ENCODE measurements at places on chromosomes 13 and 19.

- no peak for DNase-seq
These were observed 570.3 kb downstream of the PCDH9 start for GRCh38 chr13:66659701-66660467.

DNA sequence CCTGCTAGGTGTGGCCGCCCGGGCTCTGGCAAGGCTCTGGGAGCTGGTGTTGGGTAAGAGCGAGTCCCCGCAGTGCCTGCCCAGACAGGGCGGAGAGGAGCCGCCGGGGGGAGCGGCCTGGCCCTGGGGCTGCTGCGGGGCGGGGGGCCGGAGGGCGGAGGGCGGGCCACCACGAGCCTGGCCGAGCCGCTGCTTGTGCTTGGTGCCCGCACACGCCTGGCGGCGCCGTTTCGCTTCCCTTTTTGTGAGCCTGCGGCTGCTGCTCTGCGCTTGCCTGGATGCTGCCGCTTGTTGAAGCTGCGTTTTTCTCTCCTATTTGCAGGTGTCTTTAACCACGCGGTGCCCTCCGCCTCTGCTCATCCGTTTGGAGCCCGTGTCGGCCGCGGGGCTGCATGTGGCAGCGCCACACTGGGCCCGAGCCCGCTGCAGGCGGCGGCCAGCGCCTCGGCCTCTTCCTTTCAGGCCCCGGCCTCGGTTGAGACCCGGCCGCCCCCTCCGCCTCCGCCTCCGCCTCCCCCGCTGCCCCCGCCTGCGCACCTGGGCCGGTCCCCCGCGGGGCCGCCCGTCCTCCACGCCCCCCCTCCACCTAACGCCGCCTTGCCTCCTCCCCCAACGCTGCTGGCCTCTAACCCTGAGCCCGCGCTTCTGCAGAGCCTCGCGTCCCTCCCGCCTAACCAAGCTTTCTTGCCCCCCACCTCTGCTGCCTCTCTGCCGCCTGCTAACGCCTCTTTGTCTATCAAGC, 8.5 kb downstream of the PLEKHJ1 start:
- DNase-seq, result no peak

DNA sequence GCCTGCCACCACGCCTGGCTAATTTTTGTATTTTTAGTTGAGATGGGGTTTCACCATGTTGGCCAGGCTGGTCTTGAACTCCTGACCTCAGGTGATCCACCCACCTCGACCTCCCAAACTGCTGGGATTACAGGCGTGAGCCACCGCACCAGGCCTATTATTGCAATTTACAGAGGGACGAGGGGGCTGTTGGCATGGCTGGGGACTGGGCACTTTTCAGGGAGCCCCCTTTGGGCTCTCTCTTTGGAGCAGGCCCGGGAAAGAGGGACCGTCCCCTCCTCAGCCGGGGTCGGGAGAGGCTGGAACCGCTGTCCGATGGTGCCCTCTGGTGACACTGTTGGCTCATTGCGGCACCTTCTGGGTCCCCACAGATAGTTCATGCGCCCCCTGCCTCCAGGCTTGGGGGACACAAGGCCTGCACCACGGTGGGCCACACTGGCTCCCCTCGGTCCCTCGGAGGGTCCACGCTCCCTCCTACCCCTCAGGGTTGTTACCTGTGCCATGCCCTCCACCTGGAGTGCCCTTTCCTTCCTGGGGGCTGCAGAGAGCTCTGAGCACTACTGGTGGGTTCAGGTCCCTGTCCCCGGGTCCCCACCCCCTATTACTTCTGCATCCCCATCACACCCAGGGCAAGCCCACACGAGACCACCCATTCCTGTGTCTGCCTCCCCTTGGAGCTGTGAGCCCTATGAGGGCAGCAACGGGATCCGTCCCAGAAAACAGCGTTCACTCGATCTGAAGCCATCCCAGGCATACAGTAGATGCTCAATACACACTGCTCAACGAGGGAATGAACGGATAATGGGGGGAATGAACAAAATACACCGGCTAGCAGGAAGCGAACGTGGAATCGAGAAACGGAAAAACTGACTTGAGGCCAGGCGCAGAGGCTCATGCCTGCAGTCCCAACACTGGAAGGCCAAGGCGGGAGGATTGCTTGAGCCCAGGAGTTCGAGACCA, 12.5 kb downstream of the FEM1A start:
- peak; percentile 66 for DNase-seq

DNA sequence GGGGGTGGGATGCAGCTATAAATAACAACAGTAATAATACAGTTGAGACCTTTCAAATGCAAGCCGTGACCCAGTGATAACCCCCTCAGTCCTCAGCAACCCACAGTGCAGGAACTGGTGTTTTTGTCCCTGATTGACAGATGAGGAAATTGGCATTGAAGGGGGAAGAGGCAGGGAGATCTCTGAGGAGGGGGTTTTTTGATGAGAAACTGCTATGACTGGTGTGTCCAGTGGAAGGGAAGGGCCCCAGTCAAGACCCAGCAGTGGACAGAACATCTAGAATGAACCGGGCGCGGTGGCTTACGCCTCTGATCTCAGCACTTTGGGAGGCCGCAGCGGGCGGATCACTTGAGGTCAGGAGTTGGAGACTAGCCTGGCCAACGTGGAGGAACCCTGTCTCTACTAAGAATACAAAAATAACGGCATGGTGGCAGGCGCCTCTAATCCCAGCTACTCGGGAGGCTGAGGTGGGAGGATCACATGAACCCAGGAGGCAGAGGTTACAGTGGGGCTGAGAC, 1.9 kb downstream of the MAP1S start:
- no peak for DNase-seq

DNA sequence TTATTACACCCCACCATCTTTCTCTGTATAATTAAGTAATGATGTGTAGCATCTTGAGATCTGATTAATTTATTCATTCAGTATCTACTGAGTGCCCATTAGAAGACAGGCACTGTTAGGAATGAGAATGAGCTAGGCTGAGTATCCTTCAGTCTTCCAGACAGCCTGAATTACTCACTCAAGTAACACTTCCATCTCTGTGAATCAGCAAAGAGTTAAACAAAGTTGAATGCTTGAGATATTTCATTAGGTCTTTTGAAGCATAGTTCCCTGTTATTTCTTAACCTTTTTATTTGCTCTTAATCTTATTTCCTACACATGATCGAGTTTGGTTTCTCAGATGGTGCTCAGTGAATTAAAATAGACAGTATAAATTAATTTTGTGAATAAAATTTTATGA, 413.7 kb downstream of the DCT start:
- no peak for DNase-seq

GRCh38 chr19:2151339-2152229, at the start of gene AP3D1:
Gene AP3D1, minus strand, starts transcription at chr19:2151566. Its CDS starts 232 bp downstream, at chr19:2151334.
- DNase-seq, result peak; percentile 99

GRCh38 chr13:37617173-37617572, 18.6 kb upstream of the POSTN start:
- no peak for DNase-seq

GRCh38 chr13:32917504-32917903, 98.7 kb upstream of the KL start:
- no peak for DNase-seq

DNA sequence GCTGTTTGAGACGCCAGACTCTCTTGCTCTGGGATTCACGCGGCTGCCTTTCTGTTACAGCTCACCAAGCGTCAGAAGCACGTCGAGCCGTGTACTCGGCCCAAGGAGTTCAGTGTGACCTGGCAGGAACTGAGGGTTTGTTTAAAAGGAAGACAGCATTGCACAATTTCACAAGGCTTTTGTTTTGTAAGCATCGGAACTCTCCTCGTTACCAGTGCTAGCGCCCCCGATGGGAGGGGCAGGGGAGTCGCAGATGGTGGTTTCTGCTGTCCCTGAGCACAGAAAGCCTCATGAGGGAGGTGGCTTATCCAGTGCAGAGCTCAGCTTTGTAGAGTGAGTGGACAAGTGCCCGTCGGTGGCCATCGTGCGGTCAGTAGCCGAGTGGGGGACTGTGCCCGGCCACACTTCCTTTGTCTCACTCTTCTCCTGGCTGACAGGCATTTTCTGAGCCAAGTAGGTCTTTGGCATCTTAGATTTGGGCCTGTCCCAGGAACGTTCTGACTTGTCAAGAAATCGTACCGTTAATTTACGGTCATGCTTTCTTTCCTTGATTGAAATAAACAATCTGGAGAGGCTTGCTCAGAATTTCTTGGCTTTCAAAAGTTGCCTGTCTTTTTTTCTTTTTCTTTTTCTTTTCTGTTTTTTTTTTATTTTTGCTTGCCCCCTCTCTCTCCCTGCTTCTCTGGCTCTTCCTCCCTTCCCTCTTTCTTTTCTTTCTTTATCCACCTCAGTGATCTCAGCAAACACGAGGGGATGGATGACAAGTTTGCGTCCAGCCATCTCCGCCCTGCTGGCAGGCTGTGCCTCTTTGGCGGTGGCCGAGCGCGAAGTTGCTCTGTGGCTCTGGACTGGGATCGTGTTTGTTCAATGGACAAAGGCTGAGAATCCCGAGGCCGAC, 7.7 kb downstream of the KDM4B start:
- peak; percentile 72 for DNase-seq

- DNase-seq, result peak; percentile 40
These were observed 2.0 kb downstream of the RPL36 start for GRCh38 chr19:5691822-5692722.

DNA sequence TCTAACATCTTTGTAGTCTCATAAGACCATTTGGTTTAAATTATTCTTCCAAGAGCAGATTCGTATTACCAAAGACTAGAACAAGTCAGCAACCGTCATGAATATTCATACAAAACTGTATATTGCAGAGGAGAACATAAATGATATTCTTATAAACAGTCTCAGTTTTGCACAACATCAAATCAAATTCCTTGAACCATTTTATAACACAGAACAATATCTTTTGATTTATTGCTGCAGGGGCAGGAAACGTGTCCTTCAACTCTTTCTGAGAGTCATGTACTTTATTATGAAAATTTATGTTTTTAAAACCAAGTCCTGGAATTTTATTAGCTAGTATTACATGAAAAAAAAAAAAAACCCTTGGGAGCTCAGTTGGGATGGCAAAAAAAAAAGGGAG, 26.2 kb downstream of the SIGLECL1 start:
- no peak for DNase-seq

- no peak for DNase-seq
These were observed 10.1 kb downstream of the TDRD3 start for GRCh38 chr13:60407095-60407494.

DNA sequence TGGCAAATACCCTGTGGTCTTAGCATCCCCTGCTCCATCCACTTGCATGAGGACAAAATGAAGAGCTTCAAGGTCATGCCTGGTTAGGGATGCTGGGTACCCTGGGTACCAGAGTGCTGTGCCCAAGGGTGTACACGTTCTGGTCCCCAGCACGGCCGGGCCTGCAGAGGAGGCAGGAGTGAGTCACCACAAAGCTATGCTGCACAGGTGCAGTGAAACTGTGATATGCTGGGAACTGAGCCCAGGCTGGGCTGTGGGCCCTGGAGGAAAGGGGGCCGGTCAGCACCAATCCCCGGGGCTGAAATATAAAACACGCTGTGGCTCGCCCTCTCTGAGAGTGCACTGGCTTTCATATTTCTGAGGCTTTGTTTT, 95.1 kb downstream of the TSHZ3 start:
- no peak for DNase-seq

- DNase-seq, result no peak
These were observed 109.5 kb upstream of the MIR17HG start for GRCh38 chr13:91238036-91238435.

GRCh38 chr13:59748046-59748445, 415.7 kb downstream of the DIAPH3 start:
- no peak for DNase-seq

- DNase-seq, result no peak
These were observed 15.5 kb downstream of the DPP9 start for GRCh38 chr19:4707956-4708650.

GRCh38 chr13:31431722-31432137, 232.0 kb downstream of the B3GLCT start:
- DNase-seq, result peak; percentile 57

DNA sequence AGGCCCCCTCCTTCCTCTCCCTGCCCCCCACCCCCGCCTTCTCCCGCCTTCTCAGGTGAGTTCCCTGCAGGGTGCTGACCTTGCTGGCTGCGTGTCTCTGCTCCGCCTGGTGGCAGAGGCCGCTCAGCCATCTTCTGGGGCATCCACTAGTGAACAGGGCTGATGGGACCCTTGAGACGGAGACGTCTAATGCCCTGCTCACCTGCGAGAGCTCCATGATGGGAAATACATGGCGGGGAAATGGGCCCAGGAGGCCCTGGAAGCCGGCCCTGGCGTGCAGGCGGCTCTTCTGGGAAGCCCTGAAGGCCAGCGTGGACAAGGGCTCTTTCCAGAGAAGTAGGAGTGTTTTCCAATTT, 15.2 kb upstream of the F7 start:
- DNase-seq, result no peak

DNA sequence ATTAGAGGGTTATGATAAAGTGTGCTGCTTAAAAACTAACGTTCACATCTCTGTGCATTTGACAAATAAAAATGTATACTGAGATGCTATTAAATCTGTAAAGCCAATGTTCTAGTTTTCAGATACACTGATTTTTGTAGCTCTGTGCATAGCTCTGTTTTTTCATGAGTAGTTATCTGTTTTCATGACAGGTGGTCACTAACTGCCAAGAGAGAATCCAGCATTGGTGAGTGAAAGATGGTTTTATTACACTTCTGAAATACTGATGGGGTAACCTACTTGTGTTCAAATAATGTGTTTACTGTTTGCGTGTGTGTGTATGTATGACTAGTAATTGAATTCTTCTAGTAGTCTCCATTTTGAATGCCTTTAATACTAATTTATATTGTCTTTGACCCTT, 29.0 kb downstream of the URI1 start:
- DNase-seq, result no peak

GRCh38 chr13:36343766-36344165, 2.4 kb downstream of the SPART start:
- no peak for DNase-seq

- DNase-seq, result peak; percentile 46
These were observed 3.1 kb downstream of the CD320 start for GRCh38 chr19:8304841-8305621.

GRCh38 chr13:40026174-40026585, 370.7 kb downstream of the COG6 start:
- no peak for DNase-seq

DNA sequence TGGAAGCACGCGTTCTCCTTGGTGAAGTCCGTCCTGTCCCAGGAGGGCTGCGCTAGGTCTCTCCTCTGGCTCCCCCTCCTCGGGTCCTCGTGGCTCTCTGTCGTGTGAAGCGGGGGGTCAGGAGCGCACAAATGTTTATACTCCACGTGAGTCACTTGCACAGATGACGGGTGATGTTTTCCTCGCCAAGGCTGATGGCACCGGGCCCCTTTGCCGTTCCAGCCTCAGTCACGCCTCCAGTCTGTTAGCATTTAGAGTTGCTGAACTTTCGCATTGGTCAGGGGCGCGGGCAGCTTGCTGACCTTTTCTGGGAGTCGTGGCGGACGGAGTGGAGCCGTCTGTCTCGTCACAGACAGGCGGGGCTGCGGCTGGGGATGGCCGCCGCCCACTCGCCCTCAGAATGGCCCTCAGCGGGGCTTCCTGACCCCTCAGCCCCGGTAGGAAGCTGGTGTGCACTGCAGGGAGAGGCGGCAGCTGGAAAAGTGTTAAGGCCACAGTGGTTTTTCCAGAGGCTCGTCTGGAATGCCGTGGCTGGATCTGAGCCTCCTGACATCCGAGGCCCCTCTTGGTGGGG, 13.7 kb downstream of the KLHL26 start:
- no peak for DNase-seq

GRCh38 chr19:51799034-51799773, 4.2 kb downstream of the FPR3 start:
- DNase-seq, result peak; percentile 45
